ENCODE measurements at places on chromosomes 6 and 20.
A peak's percentile ranks its signal among the peaks of the same experiment; 100 is the strongest.

- DNase-seq: no peak
These were observed 64.2 kb upstream of the XRN2 start for GRCh38 chr20:21238818-21239536.

- DNase-seq: peak; percentile 15
These were observed 840.0 kb downstream of the FRK start for GRCh38 chr6:115220551-115221159.

DNA sequence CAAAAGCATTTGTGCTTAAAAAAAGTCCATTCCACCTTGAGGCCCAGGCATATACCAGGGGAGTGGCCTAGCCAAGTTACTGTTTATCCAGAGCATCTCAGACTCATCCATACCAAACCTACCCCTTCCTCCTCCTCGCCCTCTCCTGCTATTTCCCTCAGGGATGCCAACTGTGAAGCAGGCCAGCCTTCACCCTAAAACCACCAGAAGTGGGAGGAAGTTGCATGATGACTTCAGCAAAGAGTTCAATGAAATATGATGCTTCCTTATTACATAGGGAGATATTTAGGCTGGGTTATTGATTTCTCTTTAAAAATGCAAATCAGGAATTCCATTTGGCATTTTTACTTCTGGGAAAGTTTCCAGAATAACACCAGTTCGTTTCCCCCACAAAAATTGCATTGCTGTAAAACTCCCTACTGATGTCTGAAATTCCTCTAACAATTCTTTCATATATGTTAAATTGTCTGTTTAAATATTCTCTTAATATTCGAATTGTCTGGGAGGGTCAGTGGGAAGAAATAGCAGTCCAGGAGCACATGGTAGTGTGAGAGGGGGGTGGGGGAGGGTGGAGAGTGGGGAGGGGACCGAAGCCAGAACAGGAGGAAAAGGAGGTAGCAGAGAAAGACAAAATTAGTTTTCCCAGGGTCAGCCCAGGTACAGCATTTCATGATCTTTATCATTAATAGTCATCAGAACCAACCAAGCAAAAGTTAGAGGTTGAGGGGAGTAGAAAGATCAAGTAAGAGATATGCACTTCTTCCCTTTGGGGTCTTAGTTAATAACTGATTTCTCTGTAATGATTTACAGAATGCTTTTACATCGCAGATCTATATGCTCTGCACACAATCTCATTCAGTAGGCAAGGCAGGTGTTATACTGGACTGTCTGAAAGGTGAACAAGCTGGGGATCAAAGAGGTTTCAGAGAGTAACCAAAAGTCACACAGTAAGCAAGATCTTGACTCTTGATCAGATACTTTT is 1.7 kb upstream of the TCP11 start:
- no peak for DNase-seq

GRCh38 chr6:17820055-17820454 is 113.3 kb upstream of the NUP153 start:
- no peak for DNase-seq

DNA sequence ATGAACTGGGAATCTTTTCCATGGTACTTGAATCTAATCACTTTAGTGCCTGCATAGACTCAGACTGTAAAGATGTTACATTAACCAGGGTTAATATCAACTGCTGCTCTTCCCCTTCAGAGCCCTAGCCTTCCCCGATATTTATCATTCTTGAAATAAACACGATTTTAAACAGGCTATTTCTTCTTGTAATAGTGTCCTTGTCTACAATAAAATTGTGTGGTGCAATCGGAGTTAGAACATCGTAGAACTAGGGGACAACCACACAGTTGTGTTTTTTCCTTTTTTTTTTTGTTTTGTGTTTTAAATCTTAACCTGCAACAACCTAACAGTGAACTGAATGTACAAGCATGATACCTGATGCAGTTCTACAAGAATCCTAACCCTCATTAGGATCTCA is 4.5 kb downstream of the GJA1 start:
- no peak for DNase-seq

DNA sequence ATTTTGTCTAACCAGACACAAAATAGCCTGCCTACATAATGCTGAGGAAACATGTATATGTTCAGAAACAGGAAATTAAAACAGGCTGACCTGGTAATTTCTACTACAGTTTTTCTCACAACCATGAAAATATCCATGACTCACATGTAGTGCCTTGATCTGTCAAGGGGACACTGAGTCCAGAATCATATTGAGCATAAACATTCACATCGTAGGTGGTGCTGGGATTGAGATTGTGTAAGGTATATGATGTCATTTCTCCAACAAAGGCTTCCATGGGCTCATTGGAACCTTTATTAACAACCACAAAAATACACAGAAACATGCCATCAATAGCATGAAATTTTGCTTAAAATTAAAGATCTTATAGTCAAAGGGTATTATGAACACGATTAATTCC is 80.9 kb downstream of the COL12A1 start:
- DNase-seq: no peak
